ENCODE measurements at places on chromosomes 3 and 15.

DNA sequence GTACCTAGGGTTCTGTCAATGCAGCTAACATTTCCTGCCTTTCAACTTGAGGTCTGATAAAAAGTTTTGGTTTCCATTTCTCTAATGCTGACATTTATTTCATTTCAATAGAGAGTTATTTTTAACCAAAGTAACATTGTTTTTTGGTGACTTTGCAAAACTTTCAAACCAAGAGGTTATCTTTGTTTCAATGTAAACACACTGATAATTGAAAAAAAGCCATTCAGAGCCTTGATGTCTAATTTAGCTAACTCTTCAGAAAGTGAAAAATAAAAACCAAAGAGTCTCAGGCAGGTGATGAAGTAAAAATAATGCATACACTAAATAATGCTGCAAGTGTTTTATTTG lies 9.6 kb upstream of the TIPARP start:
- no peak for DNase-seq

DNA sequence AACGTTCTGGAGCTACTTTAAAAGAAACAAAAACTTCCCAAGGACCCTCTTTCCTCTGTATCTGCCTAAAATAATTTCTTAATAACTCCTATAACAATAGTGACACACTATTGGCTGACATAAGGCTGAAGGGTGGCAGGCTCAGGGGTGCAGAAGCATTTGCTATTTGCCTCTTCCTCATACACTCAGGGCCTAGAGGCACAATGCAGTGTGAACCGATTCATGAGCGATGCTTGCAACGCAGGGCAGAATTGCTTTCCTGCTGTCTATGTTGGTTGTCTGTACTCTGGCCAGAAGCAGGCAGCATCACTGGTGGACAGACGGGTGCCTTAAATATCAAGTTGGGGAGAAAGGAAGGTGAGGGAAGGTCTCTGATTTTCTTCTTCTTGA lies 157.4 kb downstream of the AGBL1 start:
- no peak for DNase-seq

- peak; percentile 77 for DNase-seq
These were observed 57.8 kb upstream of the RYK start for GRCh38 chr3:134308350-134308891.

DNA sequence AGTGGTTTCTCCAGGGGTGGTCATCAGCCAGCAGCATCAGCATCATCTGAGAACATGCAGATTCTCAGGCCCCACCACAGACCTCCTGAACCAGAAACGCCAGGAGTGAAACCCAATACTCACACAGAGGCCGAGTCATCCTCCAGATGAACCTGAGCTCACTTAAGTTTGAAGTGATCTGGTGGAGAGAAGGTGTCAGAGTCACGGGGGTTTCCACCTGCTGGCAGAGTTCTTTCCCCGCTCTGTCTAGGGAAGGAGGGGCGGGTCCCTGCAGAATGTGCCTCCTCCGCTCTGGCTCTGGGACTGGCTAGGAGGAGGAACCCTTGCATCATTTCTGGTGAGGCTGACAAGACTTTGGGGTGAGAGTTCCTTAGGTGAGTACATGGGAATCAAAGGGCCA lies 13.3 kb upstream of the KIF23 start:
- no peak for DNase-seq

DNA sequence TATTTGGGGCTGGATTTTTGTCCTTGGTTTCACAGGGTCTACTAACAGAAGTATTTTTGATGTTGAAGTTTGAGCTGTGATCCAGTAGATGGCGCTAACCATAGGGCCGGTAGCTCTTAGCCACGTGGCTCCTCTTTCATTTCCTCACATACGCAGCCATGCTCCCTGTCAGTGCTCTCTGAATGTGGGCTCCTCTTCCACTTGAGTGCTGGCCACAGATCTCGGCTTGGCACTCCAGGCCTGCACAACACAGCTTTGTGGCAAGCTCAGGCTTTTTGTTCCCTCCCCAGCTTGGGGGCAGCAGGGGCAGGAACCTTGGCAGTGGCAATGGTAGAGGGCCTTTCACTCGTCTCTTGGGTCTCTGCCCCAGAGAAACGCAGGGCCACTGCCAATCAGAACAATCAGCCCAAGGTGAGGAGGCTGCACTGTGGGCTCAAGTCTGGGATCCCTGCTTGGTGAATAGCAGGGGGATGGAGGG lies 18.6 kb upstream of the DNAAF4 start:
- DNase-seq, result peak; percentile 66

DNA sequence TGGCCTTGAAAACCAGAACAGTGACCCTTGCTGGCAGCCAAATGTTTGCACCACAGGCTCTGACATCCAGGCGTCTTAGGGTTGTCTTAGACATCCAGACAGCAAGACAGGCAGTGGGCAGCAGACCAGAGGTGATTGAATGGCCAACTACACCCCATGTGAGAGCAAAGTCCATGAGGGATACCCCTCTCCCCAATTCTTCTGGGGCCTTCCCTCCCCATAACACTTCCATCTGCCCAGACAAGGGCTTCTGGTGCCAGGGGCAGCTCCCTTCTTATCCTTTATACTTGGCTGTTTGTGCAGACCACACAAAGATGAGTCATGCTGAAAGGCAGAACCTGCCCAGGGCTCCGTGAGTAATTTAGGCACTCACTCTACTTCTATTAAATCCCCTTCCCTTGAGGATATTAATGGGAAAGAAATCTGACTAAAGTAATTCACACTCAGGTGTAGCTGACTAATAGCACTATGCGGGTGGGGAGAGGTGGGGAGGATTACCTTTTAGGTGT lies 257.9 kb downstream of the UACA start:
- peak; percentile 57 for DNase-seq

GRCh38 chr3:123459862-123460261 lies 11.0 kb upstream of the ADCY5 start:
- DNase-seq, result no peak

DNA sequence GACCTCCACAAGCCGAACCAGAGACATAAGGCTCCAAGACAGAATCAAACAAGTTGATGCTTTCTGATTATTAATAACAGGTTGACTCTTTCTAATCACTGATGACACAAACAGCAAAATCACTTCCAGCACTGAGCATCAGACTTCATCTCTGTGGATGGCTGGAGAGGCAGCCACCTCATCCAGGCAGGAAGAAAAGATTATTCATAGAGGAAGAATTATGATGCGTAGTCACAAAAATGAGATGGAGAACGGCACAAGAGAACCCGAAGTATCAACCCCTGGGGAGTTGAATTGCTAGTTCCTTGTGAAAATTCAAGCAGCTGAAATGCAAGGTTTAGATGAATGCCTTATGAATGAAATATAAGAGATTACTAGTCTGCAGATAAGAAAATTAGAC lies 49.9 kb upstream of the LMCD1 start:
- no peak for DNase-seq

DNA sequence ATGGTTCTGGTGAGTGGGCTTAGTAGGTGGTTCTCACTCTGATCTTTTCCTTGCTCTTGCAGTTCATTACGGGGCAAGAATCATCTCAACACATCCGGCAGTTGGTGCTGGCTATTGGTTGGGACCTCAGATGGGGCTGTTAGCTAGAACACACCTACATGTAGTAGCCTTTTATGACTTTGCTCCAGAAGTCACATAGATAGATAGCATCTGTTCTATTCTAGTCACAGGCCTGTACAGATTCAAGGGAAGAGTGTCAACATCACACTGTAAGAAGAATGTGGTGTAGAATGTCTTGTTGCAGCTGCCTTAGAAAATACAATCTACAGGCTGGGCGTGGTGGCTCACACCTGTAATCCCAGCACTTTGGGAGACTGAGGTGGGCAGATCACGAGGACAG lies 15.1 kb downstream of the RAB5A start:
- no peak for DNase-seq

GRCh38 chr3:119240101-119240590 lies 532 bp downstream of the B4GALT4 start:
- DNase-seq, result peak; percentile 36

DNA sequence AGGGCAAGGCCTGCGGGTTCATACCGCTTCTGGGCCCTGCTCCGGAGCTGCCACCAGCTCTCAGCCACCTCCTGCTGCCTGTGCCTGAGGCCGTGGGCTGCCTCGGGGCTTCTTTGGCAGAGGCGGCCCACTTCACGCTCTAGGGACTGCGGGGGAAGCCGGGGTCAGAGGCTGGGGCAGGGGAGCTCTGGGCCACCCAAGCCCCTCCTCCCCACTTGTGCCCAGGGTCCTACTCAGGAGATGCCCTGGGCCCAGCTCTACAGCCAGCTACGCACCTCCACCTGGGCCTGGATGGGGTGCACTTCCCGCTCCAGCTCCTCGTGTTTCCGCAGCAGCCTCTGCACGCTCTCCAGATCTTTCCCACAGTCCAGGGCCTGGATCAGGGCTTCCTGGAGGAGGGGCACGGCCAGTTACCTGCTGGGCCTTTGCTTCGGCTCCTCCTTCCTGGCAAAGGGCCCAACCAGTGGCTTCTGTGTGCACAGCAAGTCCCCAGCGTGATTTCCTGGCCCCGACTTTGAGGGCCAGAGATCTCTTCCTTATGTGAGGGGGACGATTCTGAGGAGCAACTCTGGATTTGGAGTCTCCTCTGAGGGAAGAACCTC lies 24.0 kb downstream of the PLA2G4B start:
- DNase-seq, result no peak

DNA sequence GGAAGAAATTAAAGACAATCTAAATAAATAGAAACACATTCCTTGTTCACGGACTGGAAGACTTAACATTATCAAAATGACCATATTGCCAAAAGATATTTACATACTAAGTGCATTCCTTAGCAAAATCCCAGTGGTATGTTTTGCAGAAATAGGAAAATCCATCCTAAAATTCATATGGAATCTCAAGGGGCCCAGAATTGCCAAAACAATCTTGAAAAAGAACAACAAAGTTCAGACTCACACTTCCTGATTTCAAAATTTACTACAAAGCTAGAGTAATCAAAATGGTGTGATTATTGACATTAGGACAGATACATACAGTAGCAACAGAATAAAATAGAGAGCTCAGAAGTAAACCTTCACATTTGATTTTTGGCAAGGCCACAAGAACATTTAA lies 515.5 kb downstream of the OCA2 start:
- no peak for DNase-seq

DNA sequence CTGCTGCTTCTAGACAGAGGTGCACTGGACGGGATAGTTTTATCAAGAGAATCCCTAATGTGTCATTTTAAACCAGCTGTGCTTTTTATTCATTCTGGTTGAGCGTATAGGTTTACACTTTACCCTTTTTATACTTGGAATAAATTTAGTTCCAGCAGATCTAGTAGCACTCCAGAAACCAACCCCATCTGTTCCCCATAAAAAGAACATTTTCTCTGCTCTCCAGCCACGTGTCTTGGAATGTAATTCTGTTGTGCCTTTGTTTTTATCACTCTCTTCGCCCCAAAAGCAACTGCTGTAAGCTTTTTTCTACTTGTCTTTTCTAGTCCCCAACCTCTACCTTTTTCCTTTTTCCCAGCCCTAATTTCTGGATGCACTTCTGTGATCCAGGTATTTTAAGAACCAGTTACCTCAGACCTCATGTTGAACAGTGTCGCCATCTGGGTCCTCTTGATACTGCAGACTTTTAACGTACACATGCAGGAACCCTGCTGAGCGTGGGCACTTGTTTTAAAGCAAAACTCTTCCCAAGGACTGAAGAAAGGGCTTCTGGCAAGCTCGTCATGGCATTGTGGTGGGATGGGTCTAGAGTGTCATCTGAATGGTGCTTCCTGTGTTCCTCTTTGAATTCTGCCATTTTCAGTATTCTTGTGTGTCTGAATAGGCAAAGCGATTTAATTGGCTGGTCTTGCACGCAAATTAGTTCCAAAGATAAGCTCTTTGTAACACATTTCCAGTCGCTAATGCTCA lies 5.7 kb upstream of the EXOG start:
- DNase-seq, result no peak

- no peak for DNase-seq
These were observed 53.2 kb downstream of the RFTN1 start for GRCh38 chr3:16460273-16460672.

DNA sequence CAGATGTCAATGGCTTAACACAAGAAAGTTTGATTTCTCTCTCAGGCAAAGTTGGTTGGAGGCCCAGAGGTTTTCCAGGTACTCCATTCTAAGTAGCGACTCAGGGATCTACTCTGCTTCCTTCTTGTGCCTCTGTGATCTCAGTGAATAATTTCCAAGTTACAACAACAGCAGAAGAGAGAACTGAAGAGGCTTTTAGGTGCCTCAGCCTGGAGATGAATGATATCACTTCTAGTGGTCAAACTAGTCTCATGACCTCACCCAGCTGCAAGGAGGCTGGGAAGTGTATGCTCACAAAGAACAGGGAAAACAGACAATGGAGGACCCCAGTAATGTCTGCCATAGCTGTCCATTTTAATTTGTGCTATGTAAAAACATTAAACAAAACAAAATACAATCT lies 4.6 kb upstream of the PRICKLE2 start:
- no peak for DNase-seq

DNA sequence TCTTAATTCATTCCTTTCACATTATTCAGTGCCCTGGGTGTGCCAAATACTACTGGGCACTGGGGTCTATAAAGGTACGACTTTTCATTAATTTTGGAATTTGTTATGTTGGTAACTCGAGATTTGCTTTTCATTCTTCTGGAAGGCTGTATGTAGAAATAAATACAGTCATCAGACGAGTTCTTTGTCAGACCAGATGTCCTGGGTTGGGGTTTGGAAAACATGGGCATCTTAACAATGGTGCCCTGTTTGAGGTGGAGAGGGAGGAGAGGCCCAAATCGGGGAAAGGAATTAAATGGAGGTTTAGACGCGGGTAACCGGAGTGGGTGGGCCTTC lies 662 bp upstream of the GLCE start:
- no peak for DNase-seq

DNA sequence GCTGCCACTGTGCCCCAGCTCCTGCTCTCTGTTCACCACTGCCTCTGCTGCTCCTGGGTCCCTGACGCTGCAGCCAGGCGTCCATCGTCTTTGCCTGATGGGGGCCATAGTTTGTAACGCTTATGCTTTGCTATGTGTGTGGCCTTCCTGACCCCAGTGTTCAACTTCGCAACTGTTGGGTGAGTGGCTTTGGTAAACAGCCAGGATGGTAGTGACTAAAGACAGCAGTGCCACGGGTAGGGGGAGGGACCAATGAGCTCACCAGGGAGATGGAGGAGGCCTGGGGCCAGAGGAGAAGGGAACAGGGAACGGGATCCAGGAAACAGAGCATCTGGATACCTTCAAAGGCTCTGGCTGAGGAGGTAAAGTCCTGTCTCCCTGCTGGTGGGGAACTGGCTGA lies 75.9 kb upstream of the ALDH1L1 start:
- DNase-seq, result no peak

GRCh38 chr3:53162672-53163443 lies 1.8 kb downstream of the PRKCD start:
- DNase-seq, result no peak

- DNase-seq, result no peak
These were observed 15.8 kb upstream of the IGDCC3 start for GRCh38 chr15:65393557-65393956.

GRCh38 chr3:156536524-156537316 lies 18.2 kb downstream of the SSR3 start:
- DNase-seq, result no peak

Measured in hematopoietic multipotent progenitor cell treated with erythropoietin and hydrocortisone succinate and interleukin-3 and kit ligand, for 8 days (in vitro differentiated cells).